Gastroesophageal sphincter (tissue), 4 donors: ENCODE measurements at places on chromosomes 7 and 10.

DNA sequence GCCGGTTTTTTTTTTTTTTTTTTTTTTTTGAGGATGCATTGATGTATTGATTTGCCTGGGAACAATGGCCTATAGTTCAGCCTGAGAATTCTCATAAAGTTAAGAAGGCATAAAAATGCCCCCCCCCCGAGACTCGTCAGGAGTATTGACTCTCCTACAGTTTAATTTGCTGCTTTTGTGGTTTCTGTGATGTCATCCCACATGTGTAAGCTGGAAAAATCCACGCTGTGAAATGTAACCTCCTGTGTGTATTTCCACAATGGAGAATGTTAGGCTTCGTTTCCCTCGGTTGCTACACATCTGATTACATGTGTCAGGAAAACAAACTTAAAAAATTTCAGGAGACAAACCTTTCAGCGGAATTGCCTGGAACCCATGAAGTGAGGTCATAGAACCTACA is 117.9 kb downstream of the FANK1 start:
- no peak for ATAC-seq
- no peak overlapping the region for H3K27ac ChIP-seq
- no peak overlapping the region for H3K4me3 ChIP-seq
- no peaks in the 10 kb centered on the region for H3K27me3 ChIP-seq

DNA sequence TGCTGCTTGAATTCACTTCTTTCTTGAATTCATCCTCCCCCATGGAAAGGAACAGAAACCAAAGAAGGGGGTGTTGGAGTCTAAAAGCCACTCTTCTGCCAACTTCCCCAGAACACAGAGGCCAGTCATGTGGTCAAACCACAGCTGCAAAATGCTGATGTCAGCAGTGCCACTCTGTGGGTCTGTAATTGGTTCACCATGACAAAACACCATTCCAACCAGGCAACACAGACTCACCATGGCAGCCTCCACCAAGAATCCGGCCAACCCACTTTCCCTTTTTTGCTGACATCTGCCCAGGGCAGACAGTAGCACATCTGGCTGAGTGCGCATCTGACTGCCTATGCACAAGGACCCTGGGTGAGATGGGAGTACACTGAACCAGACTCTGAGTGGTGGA is 16.8 kb downstream of the OSBPL3 start:
- H3K4me3 ChIP-seq, result no peak overlapping the region
- no peaks in the 10 kb centered on the region for H3K36me3 ChIP-seq
- H3K4me1 ChIP-seq, result no peaks in the 10 kb centered on the region
- H3K27me3 ChIP-seq, result no peaks in the 10 kb centered on the region
- peak; percentile 63 for ATAC-seq

DNA sequence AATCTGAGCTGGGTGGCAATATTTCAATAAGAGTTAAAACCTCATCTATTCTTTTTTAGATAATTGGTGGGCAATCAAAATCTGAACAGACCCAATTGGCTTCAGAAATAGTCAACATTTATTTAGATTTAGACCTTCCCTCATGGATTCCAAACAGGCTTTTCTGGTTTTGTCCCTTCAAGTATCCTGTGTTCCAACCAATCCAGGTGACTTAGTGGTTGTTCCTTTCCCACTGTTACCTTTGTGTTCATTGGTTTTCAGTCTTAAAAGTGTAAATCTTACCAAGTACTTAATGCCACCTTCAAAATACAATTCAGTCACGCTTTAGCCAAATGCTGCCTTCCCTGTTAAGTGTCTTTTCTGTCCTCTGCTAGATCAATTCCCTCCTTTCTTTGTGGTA is 85.9 kb downstream of the AHR start:
- peaks cover 3% of the 10 kb centered on the region for H3K4me1 ChIP-seq
- no peak for ATAC-seq
- no peaks in the 10 kb centered on the region for H3K27me3 ChIP-seq
- no peaks in the 10 kb centered on the region for H3K36me3 ChIP-seq
- H3K4me3 ChIP-seq, result no peak overlapping the region

GRCh38 chr7:135467207-135467711 is 42.6 kb downstream of the CNOT4 start:
- no peaks in the 10 kb centered on the region for H3K36me3 ChIP-seq
- no peak overlapping the region for H3K27ac ChIP-seq
- ATAC-seq, result no peak
- no peaks in the 10 kb centered on the region for H3K4me1 ChIP-seq

DNA sequence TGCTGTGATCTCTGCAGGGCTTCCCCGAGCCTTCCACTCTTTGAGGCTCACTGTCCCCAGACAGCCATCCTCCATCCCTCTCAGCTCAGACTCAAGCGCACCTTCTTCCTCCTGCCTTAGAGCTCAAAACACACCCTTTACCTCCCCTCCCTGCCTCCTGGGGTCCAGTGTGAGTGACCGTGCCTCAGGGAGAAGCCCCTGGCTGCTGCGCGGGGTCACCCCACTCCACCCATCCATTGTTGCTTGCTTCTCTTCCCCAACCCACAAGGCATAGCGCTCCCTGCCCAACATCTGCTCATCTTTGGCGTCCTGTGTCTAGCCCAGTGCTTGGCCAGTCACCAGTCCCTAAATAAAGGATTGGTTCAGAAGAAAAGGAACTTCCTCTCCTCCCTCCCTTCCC is 170.3 kb downstream of the TCERG1L start:
- H3K4me1 ChIP-seq, result no peaks in the 10 kb centered on the region
- no peaks in the 10 kb centered on the region for H3K36me3 ChIP-seq
- peaks cover 80% of the 10 kb centered on the region for H3K27me3 ChIP-seq
- ATAC-seq, result no peak
- H3K27ac ChIP-seq, result no peak overlapping the region
- no peak overlapping the region for H3K4me3 ChIP-seq

- H3K27me3 ChIP-seq, result no peaks in the 10 kb centered on the region
- H3K36me3 ChIP-seq, result no peaks in the 10 kb centered on the region
- H3K4me3 ChIP-seq, result peak within 1 kb of the TSS; percentile 52
- peak within 1 kb of the TSS; percentile 83 for H3K27ac ChIP-seq
- ATAC-seq, result peak; percentile 73
Measured at GRCh38 chr10:70478191-70479164, at the start of gene PALD1. TSS of gene PALD1 (plus strand) at chr10:70478767. CDS start at chr10:70525952, 47,185 bp downstream.

GRCh38 chr7:118082506-118082905 is 101.5 kb upstream of the LSM8 start:
- ATAC-seq, result no peak
- no peak overlapping the region for H3K4me3 ChIP-seq
- no peaks in the 10 kb centered on the region for H3K4me1 ChIP-seq
- no peak overlapping the region for H3K27ac ChIP-seq

GRCh38 chr7:141975806-141976523 is 2.4 kb upstream of the TAS2R38 start:
- ATAC-seq, result no peak
- peak overlapping the region; percentile 3 for H3K4me3 ChIP-seq
- H3K4me1 ChIP-seq, result no peaks in the 10 kb centered on the region
- H3K36me3 ChIP-seq, result no peaks in the 10 kb centered on the region
- H3K27me3 ChIP-seq, result no peaks in the 10 kb centered on the region

GRCh38 chr10:52879091-52879807 is 106.7 kb upstream of the MBL2 start:
- ATAC-seq, result no peak
- no peaks in the 10 kb centered on the region for H3K4me1 ChIP-seq
- no peak overlapping the region for H3K4me3 ChIP-seq
- no peaks in the 10 kb centered on the region for H3K36me3 ChIP-seq

GRCh38 chr7:152735443-152736004 is 24.0 kb upstream of the ACTR3B start:
- H3K4me1 ChIP-seq, result no peaks in the 10 kb centered on the region
- ATAC-seq, result no peak
- no peaks in the 10 kb centered on the region for H3K36me3 ChIP-seq
- H3K27ac ChIP-seq, result no peak overlapping the region

GRCh38 chr7:18180685-18181084 is 153.0 kb upstream of the PRPS1L1 start:
- no peaks in the 10 kb centered on the region for H3K4me1 ChIP-seq
- H3K36me3 ChIP-seq, result no peaks in the 10 kb centered on the region
- no peak overlapping the region for H3K4me3 ChIP-seq
- no peak for ATAC-seq
- no peaks in the 10 kb centered on the region for H3K27me3 ChIP-seq

DNA sequence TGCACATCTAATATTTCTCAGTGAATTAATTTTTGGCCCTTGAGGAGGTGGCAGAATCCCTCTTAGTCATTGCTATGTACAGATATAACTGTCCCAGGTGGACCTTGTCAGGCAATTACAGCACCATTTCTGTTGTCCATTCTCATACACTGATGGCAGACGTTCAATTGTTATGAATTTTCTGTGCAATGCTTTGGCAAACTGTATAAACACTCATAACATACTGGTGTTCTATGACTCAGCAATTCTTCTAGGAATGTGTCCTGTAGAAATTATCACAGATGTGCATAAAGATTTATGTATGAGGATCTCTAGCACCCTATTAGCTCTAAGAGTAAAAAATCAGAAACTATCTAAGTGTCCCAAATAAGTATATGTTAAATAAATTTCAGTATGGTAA is 80.8 kb downstream of the DNAJB9 start:
- no peaks in the 10 kb centered on the region for H3K27me3 ChIP-seq
- no peak overlapping the region for H3K27ac ChIP-seq
- no peak overlapping the region for H3K4me3 ChIP-seq
- H3K36me3 ChIP-seq, result no peaks in the 10 kb centered on the region
- H3K4me1 ChIP-seq, result peaks cover 13% of the 10 kb centered on the region
- ATAC-seq, result no peak

DNA sequence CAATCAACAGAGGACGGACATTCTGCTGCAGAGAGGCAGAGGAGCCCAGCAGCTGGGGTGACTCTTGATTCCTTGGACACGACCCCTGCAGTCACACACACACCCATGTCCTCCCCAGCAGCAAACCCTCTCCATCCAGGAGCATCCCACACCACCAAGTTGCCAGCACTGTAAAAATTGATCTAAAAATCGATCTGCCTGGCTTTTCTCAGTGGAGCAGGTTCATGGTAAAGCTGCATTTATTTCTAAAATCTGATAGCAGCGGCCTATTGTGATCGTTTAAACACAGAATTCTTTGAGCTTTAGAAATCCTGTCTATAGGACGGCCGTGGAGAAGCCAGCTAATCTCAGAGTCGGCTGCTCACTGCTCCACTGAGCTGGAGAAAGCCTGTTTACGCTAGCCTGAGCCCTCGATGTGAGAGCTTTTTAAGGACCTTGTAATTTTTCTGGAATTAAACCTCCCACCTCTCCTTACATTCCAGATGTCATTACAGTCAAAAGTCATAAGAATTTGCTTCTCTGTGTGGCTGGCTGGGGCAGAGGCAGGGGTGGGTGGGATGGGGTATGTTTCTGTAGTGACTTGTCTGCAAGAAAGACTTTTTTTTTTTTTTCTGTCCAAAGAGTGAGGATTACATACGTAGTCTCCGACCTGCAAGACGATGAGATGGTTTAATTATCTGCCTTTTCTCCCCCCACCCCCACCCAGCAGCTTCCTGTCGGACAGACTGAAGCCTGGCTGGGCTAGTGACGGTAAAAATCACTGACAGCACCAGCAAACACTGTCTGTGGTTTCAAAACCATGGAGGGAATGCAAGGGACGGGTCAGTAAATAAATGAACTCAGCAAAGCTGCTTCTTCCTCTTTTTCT is 31.6 kb downstream of the TRIM8 start:
- no peak overlapping the region for H3K4me3 ChIP-seq
- no peaks in the 10 kb centered on the region for H3K36me3 ChIP-seq
- H3K27ac ChIP-seq, result peak overlapping the region; percentile 78
- peak; percentile 41 for ATAC-seq

DNA sequence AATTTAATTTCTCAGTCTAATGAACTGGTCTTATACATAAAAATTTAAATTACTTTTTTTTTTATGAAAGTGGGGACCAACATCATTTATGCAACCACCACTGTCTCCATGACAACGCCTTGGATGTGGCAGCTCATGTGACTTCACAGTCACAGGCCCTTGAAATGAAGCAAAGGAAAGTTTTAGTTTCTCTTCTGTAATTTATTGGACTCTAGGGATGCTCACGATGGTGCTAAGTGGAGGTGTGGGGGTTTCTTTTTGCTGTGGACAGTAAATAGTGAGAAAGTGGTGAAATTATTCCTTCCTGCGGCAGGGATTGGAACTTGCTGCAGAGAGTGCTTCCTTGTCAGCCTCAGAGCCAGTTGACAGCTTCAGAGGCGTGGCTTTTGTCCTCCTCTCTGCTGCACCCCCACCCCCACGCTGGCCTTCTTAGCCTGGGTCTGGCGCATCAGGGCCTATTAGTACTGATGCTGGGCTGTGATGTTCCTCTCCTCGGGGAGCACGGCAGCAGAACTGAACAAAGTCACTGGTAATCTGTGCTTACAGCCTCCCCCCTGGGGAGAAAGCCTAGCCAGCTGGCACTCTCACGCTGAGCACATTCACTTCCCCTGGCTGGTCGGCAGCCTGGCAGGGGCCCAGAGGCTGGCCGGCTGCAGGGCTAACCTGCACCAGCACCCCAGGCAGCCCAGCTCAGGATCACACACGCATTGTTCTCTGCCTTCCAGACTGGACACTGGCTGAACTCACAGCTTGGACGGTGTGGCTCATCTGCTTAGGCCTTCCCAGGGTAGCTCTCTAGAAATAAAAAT is 517.5 kb upstream of the GALNT17 start:
- H3K4me1 ChIP-seq, result no peaks in the 10 kb centered on the region
- H3K36me3 ChIP-seq, result no peaks in the 10 kb centered on the region
- ATAC-seq, result peak; percentile 89
- H3K27me3 ChIP-seq, result no peaks in the 10 kb centered on the region

DNA sequence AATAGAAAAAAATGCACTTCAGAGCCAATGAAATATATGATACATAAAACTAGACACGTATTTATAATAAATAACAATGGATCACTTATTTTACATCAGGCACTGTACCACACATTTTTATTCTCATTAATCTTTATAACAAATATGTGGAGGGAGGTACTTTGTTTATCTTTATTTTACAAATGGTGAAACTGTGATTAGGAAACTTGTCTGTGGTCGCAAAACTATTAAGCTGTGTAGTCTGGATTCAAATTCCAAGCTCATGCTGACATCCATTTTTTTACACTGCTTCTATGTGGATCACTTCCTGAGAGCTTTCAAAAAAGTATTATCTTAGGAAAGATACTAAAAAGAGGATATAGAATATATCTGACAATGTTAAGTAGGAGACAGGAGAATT is 978.6 kb downstream of the SORCS1 start:
- no peaks in the 10 kb centered on the region for H3K4me1 ChIP-seq
- H3K27ac ChIP-seq, result no peak overlapping the region
- H3K36me3 ChIP-seq, result no peaks in the 10 kb centered on the region
- no peak overlapping the region for H3K4me3 ChIP-seq
- H3K27me3 ChIP-seq, result no peaks in the 10 kb centered on the region

- no peak overlapping the region for H3K27ac ChIP-seq
- no peak overlapping the region for H3K4me3 ChIP-seq
- H3K27me3 ChIP-seq, result no peaks in the 10 kb centered on the region
- no peaks in the 10 kb centered on the region for H3K4me1 ChIP-seq
- H3K36me3 ChIP-seq, result no peaks in the 10 kb centered on the region
Measured at GRCh38 chr7:4227105-4228010, 454.7 kb upstream of the FOXK1 start.

GRCh38 chr7:45573204-45573603 is 964 bp upstream of the ADCY1 start:
- peaks cover 44% of the 10 kb centered on the region for H3K27me3 ChIP-seq
- H3K4me3 ChIP-seq, result no peak overlapping the region
- H3K36me3 ChIP-seq, result no peaks in the 10 kb centered on the region
- no peak overlapping the region for H3K27ac ChIP-seq
